ENCODE measurements at places on chromosomes 16 and 17. TPM values are rescaled to one million over a fixed set of nuclear protein-coding genes. Genes with fewer than 3 reads are reported as not detected.

DNA sequence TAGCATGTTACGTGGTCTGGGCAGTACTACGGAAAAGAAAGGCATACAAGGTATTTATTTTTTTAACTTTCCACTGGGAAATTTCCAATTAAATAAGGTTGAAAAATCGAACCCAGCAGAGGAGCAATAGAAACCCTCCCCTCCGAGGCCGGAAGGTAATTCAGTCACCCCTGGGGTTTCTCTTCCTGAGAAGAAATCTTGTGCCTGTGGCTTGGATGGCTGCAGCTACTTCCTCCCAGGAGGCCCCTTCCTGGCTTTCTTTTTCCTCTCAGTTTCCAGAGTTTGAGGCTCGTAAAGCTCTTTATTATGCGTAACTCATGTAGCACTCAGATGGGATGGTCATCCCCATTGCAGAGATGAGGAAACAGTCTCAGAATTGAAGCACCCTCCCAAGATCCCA is 140.3 kb downstream of the ASIC2 start:
- DNase-seq: no peak

SMIM5 gene
- total RNA-seq: 0.20 TPM

DNA sequence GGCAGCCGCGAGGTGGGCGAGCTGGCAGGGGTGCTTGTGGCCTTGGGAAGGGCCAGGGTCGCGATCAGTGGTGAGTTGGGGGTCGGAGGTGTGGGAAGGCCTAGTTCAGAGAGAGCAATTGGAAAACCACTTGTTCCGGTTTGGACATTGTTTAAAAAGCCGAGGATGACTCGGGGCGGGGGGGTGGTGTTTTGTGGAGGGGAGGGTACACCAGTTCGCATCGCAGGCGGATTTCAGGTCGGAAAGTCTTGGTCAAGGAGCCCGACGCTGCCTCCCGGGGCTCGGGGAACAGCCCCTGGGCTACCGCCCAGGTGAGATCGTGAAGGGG is 66.4 kb downstream of the KPNA2 start:
- DNase-seq: no peak

GRCh38 chr17:17536702-17537101 is 40.5 kb upstream of the RASD1 start:
- no peak for DNase-seq

DNA sequence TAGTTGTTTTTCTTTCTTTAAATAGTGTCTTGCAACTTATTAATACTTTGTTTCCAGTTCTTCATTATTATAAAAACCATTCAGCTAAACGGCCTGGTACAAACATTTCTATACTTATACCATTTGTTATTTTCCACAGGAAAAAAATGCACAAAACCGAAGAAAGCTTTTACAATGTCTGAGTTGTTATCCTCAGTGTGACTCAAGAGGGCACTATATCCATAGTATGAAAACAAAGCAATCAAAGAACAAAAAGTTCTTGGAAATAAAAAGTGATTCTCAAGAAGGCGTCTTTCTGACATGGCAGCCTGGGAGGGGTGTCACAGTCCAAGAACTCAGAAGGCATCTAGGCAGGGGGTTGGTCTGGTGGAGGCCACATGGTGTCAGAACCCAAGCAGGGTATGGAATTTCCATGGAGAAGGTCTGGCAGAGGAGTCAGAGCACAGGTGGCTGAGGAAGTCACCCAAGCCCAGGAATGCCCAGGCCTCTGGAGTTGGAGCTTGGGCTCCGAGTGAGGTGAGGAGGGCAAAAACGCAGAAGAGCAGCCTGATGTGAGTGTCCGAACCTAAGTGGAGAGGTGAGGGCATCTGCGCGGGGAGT is 70.9 kb upstream of the ATP2A3 start:
- DNase-seq: no peak

DNA sequence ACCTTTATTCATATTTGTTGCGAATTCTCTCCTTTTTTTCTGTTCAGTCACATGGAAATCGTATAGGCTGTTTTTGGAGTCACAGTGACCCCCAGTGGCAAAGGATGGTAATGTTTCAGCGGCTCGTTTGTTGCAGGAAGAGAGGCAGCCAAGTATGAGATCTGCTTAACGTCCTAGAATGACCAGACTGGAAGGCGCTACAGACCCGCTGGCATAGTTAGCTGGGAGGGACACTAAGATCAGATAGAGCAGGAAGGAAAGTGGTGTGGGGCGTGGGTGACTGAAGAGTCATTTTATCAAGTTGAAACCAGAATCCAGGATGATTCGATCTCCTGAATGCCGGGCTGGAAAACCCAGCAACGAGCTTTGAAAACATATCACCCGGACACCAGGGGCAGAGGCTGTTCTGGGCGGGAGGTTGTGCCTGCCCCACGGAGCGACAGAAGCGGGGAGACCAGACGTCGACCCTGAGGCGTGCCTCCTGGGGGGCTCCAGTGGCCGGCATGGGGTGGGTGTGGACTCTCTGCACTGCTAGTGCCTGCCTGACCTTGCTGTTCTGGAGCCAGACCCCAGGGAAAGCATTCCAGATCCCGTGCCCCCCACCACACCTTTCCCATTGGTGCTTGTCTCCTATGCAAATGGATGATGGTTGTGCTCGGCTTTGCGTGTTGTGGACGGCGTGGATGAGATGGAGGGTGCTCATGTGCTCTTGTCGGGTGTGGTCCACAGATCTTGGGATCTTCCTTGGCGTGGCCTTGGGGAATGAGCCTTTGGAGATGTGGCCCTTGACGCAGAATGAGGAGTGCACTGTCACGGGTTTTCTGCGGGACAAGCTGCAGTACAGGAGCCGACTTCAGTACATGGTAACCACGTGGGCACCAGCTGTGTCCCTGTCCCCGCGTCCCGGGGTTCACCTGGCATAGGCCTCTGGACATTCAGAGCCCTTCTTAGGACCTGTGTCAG is 7.7 kb downstream of the IL34 start:
- DNase-seq: peak; percentile 85

RHBDL3 gene
- 124 TPM for total RNA-seq

DDX42 gene
- 181 TPM for total RNA-seq

MPV17L gene
- 0.34 TPM for total RNA-seq

OR3A2 gene
- 2.6 TPM for total RNA-seq

DNA sequence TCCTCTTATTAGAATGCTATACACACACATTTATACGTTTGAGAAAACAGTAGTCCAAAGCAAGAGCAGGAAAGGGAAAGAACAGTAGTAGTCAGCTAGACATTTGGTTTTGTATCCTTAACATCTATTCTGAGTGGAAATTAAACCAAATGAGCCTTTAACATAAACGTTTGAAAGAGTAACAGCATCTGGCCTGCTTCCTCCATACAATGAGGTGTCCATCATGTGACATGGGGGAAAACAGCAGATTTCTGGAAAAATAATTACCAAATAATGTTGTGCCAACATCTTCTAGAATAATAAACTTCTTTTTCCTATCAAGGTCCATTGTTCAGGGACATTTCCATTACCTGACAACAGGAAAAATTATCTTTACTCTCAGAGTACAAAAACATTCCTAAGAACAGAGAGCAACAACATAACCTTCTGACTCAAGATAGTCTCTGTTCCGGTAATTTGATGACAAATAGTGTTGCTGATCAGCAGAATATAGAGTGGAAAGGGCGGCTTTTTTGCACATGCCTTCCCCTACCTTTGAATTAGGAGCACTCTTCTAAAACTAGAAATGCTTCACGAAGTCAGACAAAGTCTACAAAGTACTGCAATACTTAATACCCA is 20.2 kb downstream of the CYTH1 start:
- no peak for DNase-seq

DECR2 gene
- total RNA-seq: 26.2 TPM

IRF8 gene
- total RNA-seq: 1.0 TPM

GRCh38 chr16:23974223-23974622 is 138.4 kb downstream of the PRKCB start:
- no peak for DNase-seq

CYGB gene
- 20.4 TPM for total RNA-seq

CDK5RAP3 gene
- total RNA-seq: 196 TPM

RGS11 gene
- 18.2 TPM for total RNA-seq

GRCh38 chr16:65876056-65876408 is 490.5 kb upstream of the CDH5 start:
- no peak for DNase-seq

DNA sequence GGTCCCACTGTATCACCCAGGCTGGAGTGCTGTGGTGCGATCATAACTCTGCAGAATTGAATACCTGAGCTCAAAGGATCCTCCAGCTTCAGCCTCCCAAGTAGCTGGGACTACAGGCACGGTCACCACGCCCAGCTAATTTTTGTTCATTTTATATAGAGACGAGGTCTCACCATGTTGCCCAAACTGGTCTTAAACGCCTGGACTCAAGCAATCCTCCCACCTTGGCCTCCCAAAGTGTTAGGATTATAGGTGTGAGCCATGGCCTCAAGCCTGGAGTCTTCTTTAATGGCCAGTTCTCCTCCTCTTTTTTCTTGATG is 484 bp downstream of the CD300LB start:
- no peak for DNase-seq

EVPL gene
- not detected for total RNA-seq

GPRC5C gene
- 93.3 TPM for total RNA-seq

GRCh38 chr17:82281502-82282238 is 8.2 kb upstream of the CSNK1D start:
- no peak for DNase-seq

TSNAXIP1 gene
- total RNA-seq: 3.4 TPM

GRCh38 chr16:3212006-3212405 is 23.0 kb downstream of the ZNF200 start:
- DNase-seq: no peak

DNA sequence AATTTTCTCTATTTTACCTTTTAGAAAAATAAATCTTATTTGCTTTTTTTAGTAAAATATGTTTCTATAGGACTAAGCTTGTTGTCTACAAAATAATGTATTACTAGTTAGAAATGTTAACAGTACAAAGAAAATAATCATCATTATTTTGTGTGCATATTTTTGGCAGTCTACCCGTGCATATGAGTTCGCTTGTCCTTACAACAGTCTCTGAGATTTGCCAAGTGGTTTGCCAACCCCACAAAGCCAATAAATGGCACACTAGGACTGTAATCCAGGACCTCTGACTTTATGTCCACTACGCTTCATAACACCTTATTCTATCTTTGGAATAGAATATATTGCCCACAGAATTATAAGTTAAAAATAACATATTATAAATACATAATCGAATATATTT is 152.0 kb downstream of the KCNJ2 start:
- no peak for DNase-seq

ST6GALNAC1 gene
- not detected for total RNA-seq

- no peak for DNase-seq
These were observed 24.9 kb downstream of the LITAFD start for GRCh38 chr16:8907096-8907495.

WFDC1 gene
- 0.93 TPM for total RNA-seq

- no peak for DNase-seq
These were observed 254.5 kb upstream of the CACNG5 start for GRCh38 chr17:66580184-66580955.

GRCh38 chr17:15509095-15509494 is 41.7 kb upstream of the CDRT4 start:
- no peak for DNase-seq

GRCh38 chr16:66948837-66949225 is 12.2 kb upstream of the CES3 start:
- no peak for DNase-seq

DNA sequence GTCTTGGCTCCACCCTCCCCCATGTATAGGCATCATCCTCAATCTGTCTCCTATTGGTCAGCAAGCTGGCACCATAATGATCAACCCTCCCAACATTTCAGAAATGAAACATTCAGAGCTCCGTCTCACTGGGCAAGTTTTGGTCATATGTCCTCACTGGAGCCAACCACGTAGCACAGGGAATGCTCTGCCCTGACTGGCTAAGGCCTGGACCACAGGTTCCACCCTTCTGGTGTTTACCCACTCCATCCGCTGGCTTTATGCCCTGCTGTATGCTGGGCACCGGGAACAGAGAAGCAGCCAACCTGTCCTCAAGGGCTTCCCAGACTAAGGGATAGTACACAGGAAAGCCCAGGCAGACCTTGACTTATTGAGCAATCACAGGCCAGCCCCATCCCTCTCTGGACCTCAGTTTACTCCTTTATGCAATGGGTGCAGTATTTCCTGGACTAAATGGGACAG is 20.5 kb downstream of the MYO15A start:
- DNase-seq: no peak

DNA sequence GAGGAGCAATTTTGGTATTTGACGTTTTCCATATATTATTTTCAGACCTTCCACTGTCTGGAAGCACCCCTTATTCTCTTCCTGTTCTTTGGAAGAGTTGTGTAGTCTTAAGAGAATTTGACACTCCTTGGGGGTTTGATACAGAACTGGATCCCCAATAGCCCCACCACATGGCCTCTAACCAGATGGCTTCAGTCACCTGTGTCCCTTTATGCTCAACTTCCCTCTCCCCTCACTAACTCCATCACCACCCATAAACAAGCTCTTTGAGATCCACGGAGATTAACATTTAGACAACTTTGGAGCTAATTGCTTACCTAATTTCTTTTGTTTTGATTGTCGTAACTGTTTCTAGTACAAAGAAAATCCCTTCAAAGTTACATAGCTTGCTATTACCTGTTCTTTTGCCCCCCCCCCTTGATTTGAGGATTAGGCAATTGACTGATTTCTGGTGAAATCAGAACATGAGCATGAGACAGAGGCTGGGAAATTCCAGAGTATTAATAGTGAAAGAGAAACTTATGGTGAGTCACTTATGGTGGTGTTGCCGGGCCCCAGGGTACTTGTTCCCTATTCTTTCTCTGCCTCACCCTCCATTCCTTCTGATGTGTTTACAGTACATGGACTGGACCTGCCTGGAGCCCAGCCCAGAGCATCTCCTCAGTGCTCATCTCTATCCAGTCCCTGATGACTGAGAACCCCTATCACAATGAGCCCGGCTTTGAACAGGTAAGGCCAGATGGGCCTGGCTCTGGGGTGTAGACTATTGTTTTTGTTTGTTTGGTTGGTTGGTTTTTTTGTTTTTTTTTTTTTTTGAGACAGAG is 7.5 kb downstream of the UBE2Z start:
- DNase-seq: no peak

RBFOX1 gene
- 30.5 TPM for total RNA-seq

DNA sequence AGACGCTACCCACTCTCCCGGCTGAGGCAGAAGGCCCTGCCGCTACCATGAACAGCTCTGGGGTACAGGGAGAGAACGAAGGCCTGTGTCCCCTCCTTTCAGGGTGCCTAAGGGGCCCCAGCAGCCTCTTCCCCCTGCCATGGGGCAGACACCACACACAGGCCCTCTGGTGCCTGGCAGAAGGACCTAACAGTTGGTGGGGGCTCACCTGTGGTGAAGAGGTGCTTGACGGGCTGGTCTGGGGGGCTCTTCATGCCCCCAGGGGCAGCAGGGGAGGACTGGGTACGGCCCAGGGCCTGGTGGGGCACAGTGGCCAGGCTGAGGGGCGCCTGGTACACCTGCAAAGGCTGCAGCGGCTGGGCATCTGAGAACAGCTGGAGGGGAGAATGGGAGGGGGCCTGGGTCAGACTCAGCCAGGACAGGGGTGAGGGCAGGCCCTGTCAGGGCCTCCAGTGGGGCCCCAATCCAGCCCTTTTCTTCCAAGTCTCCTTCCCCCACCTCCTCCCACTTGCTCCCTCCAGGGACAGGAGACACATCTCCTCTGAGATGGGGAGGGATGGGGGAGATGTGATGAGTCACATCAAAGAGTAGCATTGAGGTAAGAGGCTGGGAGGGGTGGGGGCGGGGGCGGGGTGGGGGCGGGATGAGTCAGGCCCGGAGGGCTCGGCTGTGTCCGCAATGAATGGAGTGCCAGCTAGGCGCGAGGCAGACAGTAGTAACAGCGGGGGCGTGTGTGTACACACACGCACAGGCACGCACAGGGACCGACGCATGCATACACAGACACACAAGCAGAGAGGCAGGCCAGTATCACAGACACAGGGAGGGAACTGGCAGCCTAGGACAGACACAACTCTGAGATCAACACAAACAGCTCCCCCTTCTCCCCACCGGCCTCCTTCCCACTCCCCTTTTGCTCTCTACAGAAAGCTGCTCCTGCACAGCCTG is 16.1 kb downstream of the G6PC3 start:
- no peak for DNase-seq
